HEK293T (cell line): ENCODE measurements at places on chromosomes 12 and 14.

DNA sequence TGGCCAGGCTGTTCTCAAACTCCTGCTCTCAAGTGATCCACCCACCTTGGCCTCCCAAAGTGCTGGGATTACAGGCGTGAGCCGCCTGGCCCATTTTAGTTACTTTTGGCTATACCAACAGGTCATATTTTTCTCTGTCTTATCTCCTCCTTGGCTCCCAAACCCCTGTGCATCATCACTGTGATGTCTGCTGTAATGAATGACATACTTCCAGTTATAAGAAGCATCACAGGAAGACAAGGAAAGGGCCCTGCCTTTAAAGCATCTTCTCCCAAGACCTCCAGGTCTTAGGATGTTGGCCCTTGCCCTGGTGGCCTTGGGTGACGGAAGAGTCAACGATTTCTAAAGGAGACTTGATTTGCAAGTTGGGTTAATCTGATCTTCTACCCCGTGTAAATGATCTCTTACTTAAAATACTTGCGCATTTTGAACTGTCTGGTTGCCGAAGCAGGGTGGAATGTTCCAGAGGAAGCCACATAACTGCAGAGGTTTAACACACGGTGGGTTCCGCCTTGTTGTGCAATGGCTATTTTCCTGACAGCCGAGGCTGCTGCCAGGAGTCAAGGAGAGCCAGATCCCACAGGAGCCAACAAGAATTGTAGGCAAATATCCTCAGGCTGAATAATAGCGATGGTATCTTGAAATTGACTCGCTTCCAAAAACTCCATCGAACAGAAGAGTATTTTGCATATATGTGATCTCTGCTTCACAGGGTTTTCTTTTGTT is 55.7 kb upstream of the PLXNC1 start:
- no peak for DNase-seq

- no peak for DNase-seq
Measured at GRCh38 chr14:21257394-21257909, 11.8 kb downstream of the HNRNPC start.

GRCh38 chr14:80628547-80628946 is 313.0 kb downstream of the CEP128 start:
- DNase-seq = no peak

GRCh38 chr12:53300187-53300586 is 692 bp downstream of the MYG1 start:
- DNase-seq = no peak

DNA sequence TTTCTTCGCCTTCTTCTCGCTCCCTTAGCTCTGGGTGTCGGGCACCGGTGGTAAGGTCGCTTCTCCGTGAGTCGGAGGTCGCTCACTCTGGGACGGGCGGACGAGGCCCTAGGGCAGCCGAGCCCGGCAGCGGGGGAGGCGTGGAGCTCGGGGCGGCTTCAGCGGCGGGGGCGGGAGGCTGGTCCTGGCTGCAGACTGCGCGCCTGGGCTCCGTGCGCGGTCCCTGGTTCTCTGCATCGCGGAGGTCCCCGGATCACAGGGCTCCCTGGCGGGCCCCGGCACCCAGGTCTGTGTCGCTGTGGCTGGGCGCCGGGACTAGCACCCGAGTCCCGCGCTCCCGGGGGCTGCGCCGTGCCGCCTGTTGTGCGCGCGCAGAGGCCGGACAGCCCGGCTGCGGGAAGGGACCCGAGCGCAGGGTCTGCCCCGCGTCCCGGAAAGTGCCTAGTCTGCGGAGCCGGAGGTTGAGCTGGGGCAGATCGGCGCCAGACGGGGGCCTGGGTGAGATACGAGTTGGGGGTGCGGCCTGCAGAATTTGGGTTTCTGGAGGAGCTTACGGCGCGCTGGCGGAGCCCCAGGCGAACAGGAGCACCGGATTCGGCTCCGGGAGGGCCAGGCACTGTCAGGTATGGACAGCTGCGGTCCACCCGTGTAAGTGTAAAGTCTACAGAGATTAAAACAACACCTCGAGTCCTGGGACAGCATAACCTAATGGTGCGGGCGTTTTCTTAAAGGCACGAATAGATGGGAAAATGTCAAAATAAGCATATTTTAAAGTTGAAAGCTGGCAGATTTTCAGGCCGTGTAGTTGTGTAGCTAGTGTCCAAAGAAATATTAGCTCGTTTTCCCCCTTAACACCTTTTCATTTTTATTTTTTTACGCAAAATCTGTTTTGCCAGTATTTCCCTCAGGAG is 713 bp downstream of the FRMD6 start:
- DNase-seq = peak; percentile 47

- DNase-seq = no peak
Measured at GRCh38 chr12:101854747-101855146, 22.6 kb upstream of the DRAM1 start.
